ENCODE measurements at places on chromosomes 4 and X. TPM values are rescaled to one million over a fixed set of nuclear protein-coding genes. Genes with fewer than 3 reads are reported as not detected.
A peak's percentile ranks its signal among the peaks of the same experiment; 100 is the strongest.

- no peak for DNase-seq
Measured at GRCh38 chr4:176885224-176885623, 92.5 kb upstream of the VEGFC start.

GRCh38 chr4:169070071-169070894 lies 60.2 kb upstream of the CBR4 start:
- DNase-seq, result peak; percentile 29

DNA sequence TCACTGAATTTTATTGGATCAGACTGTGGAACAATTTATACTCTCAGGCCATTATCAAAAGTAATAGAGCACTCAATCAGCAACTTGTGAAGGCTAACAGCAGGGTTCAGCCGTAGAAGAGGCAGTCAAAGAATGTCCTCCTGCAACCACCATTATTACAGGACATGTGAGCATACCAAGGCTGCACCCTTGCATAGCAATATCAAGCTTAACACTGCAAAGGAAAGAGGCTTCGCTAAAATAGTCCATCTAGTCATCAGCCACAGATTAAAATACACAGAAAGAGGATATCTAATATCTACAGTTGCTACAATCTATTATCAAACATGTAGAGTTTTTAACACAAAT lies 42.9 kb upstream of the TMPRSS11B start:
- DNase-seq, result no peak

- DNase-seq, result no peak
Measured at GRCh38 chr4:143397335-143397734, 60.7 kb downstream of the GAB1 start.

- no peak for DNase-seq
Measured at GRCh38 chr4:112403101-112403945, 106.2 kb downstream of the ALPK1 start.

DNA sequence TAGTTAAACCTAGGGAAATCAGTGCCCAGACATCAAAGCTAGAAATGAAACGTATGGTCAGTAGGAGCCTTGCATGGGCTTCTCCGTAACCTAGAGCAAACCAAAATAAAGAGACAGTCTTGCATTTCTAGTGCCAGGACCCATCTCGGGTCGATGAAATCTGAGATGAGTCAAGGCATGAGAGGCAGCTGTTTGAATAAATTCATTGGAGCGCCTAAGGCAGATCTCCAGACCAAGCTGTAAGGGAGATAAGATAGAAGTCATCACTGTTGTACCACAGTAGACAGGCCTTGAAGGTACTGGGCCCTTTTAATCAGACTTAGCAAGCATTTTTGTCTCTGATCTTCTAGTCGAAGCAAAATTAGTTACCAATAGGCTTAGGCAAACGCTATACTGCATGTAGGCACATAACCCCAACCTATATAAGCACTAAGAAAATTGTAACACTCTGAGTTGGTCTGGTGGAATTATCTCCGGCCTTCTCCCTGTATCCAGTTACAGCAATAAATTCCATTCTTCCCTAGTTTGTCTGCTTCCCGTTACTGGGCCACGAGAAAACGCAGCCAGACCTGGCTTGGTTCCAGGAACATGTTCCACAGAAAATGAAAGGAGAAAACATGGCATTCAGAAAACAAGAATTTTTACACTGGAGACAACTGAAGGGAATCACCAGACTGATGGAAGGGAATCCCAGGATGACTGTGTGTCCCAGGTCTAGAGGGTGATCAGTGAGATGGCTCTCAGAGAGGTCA lies 21.1 kb upstream of the PAPSS1 start:
- DNase-seq, result peak; percentile 33

DNA sequence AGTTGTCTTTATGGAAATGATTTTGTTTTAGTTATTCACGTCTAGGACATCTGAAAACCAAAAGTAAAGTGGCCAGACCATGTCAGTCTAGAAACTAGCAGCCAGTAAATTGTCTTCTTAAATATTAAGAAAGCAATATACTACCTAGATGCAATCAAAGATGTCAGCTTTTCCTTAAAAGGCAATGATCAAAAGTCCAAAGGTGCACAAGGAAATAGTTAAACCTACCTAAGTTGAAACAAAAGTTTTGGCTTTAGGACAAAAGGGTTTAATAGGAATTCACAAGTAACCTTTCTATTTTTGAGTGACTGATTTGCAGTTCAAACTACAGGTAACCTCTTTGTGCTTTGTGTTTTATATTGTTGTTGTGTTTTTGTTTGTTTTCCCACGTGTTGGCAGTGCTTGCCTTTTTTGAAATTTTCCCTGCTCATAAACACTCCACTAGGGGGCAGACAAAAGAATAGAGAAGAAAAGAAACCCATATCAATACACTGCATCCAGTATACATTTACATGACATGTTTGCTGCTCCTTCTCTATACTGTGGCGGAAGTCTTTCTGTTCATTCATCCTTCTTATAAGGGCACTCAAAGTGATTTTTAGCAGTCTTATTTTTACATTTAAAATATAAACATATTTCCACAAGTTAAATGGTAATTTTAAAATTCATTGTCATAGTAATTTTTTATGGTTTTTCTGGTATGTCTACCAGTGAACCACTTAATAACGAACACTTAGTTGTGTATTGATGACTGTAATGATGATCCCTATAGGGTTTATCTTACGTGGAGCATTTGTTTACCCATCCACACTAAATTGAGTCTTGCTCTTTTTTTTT lies 62.7 kb downstream of the GAB1 start:
- DNase-seq, result no peak

DNA sequence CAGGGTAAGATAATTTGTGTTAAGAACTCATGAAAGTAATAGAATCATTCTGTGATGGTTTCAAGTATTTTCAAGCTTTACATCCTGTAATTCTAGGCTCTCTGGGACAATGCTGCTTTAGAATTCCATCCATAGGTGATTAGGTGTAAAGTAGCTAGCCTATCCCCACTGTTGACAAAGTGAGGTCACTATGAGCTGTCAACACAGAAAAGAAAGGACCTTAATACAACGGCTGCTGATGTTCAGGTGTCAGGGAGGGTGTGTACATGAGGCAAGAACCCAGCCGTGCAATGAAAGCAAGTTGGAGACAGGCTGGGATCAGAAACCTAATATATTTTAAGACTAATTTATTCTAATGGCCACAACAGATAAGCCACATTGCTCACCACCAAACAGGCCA lies 36.8 kb upstream of the SH3RF1 start:
- no peak for DNase-seq

GRCh38 chr4:158211222-158211621 lies 936 bp downstream of the TMEM144 start:
- no peak for DNase-seq

DNA sequence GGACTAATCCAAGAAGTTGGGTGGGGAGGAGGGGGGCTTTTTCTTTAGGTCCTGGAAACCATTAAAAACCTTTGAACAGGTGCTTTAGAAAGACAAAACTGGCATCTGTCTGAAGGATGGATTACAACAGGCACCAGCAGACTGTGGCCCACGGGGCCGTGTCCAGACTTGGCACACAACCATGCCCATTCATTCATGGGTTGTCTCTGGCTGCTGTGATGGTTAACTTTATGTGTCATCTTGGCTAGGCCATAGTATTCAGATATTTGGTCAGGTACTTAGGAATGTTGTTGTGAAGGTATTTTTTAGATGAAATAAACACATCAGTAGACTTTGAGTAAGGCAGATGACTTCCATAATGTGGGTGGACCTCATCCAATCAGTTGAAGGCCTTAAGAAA lies 45.5 kb downstream of the TBL1X start:
- no peak for DNase-seq

GRCh38 chrX:50988649-50989048 lies 78.1 kb downstream of the BMP15 start:
- no peak for DNase-seq

GRCh38 chr4:173088144-173088543 lies 80.5 kb upstream of the GALNT7 start:
- no peak for DNase-seq

DNA sequence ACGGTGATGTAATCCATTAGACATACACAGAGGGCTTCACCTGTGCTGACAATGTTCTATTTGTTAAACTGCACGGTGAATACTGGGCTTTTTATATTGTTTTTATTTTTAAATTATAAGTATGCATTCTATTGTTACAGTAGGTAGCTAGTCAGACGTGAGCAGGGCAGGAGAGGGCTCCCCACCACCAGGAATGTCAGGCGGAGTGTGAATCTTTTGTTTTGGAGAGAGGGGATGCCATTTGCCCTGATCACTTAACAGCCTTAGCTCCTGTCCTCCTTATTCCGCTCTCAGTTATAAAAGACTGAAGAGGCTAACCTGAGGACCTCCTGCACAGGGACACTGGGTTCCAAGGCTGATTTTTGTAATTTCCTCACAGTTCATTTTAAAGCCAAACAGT lies 151.6 kb upstream of the TAPT1 start:
- DNase-seq, result no peak

- no peak for DNase-seq
Measured at GRCh38 chr4:80243274-80244018, 23.0 kb upstream of the FGF5 start.

- no peak for DNase-seq
Measured at GRCh38 chrX:132044953-132045352, 21.9 kb downstream of the STK26 start.

GRCh38 chr4:30262379-30262778 lies 457.8 kb upstream of the PCDH7 start:
- DNase-seq, result no peak

- no peak for DNase-seq
Measured at GRCh38 chr4:71300964-71301363, 37.9 kb upstream of the SLC4A4 start.

DNA sequence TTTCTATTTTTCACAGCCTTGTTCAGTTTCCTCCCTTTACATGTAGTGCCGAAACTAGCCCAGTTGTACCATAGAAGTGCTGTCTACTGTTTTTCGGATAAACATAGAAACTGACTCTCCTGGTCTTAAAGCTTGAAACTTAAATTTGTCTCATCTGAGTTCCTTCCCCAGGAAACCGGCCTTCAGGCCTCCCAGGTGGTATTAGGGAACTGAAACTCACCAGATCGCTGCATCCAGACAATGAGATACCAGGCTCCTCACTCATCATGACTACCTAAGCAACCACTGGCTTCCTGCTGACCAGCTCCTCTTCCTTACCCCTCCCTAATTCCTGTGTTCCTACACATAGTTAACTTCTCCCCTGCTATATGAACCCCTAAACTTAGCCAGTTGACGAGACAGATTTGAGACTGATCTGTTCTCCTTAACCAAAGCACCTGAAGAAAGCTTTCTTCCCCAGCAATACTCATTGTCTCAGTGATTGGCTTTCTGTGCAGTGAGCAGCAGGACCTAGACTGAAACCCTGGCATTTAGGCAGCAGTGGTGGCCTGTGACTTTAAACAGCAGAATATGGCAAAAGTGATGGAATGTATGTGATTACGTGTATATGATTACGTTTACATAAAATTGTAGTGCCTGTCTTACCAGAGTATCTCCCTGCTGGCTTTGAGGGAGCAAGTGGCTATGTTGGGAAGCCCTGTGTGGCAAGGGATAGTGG lies 959.1 kb upstream of the LCORL start:
- DNase-seq, result no peak

GRCh38 chrX:37786624-37787422 lies 7.0 kb downstream of the CYBB start:
- no peak for DNase-seq

GRCh38 chrX:39899856-39900776 lies 197.6 kb downstream of the BCOR start:
- DNase-seq, result no peak

DNA sequence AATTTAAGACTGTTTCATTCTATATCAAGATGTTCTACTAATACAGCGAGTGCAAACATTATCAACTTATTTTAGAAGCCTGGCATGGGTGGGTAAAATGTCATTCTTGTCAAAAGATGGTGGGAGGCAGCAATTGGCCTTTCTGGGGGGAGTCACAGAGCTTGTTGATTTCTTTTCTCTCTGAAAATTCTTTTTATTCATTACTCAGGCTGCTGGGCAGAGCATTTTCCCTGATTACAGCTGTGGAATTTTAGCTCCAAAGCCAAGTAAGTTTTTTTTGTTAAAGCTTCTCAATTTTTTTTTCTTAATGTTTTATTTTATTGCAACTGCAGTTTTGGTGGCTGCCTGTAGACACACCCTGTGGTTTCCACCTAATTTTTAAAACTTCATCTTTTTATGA lies 50.4 kb downstream of the GPC4 start:
- no peak for DNase-seq

DNA sequence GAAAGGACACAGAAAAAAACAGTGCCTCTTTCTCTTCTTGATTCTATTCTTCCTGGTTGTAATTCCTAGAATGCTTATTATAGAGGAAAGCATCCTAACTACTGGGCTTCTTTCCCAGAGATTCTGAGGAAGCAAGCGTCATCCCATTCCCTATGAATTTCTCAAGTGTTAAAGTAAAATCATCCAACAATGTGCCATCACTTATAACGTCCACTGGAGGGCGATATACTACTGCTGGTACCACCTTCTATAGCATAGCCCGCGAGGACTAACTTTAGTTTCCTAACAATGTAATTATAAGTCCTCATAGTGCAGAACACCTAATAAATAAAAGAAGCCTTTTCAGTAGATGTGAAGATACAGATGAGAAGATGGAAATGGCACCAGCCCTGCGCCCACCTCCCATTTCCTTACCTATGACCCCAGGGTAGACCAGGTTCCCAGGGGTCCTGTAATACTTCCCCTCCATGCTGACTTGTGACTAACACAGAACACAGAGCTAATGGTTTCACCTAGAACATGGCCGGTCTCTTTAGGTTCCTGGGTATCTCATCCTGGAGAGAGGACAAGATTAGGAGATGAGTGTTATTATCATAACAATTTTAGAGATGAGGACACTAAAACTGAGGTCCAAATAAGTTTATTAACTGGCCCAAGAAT lies 4.2 kb downstream of the CENPVL3 start:
- DNase-seq, result no peak

DNA sequence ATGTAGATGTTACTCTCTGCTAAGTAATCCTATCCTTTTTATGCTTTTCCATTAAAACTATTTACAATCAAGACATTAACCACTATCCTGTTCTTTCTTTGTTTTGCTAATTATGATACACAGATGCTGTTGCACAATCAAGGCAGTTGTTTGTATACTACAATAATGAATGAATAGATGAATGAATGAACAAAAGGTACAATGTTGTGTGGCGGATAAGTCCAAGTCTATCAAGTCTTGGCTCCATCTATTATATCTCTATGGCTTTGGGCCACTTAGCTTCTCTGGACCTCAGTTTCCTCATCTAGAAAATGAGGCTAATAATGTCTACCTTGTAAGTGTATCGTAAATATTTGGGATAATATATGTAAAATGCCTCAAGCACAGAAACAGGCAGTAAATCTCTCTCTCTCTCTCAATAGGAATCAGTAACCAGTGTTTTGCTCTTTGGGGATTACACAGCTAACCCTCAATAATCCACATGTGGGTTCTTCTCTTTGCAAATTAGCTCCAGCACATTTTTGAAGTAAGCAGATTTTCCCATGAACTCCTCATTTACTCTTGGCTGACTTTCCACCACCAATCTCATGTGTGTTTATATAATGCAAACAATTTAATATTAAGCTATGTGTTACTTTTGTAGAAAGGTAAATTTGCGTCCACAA lies 27.8 kb upstream of the TSPAN5 start:
- DNase-seq, result no peak

Gene TMEM156
- total RNA-seq, result not detected

Gene GLRA2
- total RNA-seq, result not detected

Gene CSN1S1
- total RNA-seq, result not detected

Gene CT83
- total RNA-seq, result not detected

Gene NOX1
- not detected for total RNA-seq

Gene TCEAL2
- 0.47 TPM for total RNA-seq

Gene SEC24D
- total RNA-seq, result 10.5 TPM

Gene CCSER1
- 13.2 TPM for total RNA-seq

Gene RBM46
- total RNA-seq, result not detected

Gene ZCCHC12
- total RNA-seq, result not detected

Gene IL13RA2
- not detected for total RNA-seq

Gene HNRNPH2
- total RNA-seq, result 51.4 TPM

Gene DMRTC1B
- not detected for total RNA-seq

Gene SLC38A5
- total RNA-seq, result 0.71 TPM

Gene SATL1
- not detected for total RNA-seq

Gene RHOXF2B
- not detected for total RNA-seq

All from left ventricle myocardium inferior (tissue), 1 donor.